ENCODE measurements at places on chromosomes 3 and 15.

DNA sequence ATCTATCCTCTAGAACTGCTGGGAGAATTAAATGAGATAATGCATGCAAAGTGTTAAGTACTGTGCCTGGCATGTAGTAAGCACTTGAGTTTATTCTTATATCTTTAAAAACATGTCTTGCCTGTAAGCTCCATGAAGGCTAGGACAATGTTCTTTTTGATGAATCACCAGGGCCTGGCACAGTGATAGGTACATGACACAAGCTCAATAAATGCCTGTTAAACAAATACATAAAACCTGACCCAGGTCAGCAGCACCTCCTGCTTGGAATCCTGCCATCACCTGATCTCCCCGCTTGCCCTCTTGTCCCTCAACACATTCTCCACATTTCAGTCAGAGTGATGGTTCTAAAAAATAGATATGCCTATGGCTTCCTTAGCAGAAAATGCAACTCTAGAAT, 186.8 kb downstream of the CHST2 start:
- DNase-seq, result no peak

DNA sequence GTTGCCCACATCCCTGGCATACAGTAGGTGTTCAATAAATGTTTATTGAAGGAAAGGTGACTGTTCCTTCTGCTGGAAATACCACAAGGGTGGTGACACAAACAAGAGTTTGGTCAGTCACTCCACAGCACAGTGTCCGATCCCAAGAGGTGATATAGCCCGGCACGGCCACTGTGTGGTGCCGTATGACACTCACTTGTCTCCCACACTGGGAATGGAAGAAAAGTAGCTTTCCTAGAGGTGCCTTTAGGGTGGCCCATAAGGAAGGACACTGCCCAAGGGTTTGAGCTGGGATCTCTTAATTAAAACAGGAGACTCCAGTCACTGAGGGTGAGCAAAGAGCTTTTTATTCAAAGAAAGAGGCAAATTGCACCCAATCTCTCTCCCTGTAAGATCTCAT, 40.5 kb downstream of the TGM4 start:
- no peak for DNase-seq

DNA sequence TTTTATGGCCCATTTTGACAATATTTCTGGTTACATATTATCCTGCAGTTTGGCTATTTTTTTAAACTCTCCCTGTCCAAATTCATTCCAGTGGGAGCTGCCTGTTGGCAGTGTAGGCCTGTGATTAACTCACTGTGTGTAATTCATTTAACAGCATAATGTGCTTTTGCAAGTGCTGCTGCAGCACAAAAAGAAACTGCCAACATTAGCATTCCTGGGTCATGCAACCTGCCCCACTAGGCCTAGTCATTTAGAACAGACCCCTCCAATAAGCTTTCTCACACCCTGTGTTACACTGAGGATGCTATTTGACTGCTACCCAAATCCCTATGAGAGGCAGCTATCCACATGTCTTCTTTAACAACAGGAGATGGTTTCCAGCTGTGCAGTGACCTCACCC, 251.2 kb upstream of the UBE2E2 start:
- no peak for DNase-seq

DNA sequence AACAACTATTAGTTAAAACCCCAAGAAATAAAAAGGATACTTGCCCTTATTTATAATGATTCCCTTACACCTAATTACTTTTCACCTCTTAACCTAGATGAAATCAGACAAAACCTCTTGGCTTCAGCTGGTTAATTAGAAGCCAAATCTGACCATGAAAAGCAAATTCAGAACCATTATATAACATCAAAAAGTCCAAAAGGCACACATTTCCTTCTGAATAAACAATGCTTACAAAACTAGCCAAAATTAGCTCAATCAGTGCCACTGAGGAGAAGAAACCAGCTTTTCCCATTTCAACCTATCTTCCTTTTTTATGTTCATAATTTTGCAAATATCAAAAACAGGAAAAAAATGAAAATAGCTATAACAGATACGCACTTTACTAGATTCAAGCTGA, 3.2 kb downstream of the EHHADH start:
- no peak for DNase-seq

GRCh38 chr3:12906141-12906915, 65.0 kb upstream of the RPL32 start:
- no peak for DNase-seq

- DNase-seq, result no peak
Measured at GRCh38 chr15:87755226-87755625, 501.3 kb downstream of the NTRK3 start.

DNA sequence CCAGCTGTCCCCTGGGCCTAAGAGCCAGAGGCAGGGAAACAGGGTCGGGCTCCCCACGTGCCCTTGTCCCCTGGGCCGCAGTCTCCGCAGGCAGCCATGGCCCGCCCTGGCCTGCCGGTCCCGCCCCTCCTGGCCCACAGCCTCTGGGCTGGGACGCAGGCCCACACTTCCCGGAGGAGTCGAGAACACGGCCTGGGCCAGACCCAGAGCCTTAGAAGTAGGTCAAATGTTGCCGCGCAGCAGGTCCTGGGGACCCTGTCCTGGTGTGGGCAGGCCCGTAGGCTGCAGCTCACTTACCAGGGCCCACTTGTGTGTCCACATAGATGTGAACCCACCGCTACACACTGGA, 4.3 kb upstream of the MYL3 start:
- DNase-seq, result peak; percentile 42

GRCh38 chr3:111581403-111582119, 13.6 kb downstream of the ZBED2 start:
- no peak for DNase-seq

DNA sequence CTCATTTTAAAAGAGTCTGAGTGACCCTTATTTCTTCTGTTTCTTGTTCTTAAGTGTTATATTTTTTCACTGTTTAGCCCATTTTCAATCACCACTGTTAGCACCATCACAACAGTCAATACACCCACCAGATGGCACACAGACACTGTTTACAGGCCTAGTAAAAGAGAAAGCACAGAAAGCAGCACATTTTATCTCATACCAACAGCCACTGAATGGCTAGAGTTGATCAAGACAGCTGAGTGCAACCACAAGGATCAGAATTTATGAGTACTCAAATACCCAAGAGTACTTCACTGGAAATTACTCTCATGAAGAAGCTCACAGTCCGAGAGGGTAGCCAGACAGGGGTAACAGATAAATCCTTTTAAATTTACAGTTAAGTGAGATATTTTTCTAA, 127.0 kb downstream of the TFDP2 start:
- DNase-seq, result no peak

Measured in putamen (tissue), 1 donor.